Activated CD8-positive, alpha-beta memory T cell treated with anti-CD3 and anti-CD28 coated beads for 1 hour (primary cell): ENCODE measurements at places on chromosomes 2 and 18.

GRCh38 chr2:28696261-28696660 is 55.4 kb upstream of the PPP1CB start:
- DNase-seq = no peak

DNA sequence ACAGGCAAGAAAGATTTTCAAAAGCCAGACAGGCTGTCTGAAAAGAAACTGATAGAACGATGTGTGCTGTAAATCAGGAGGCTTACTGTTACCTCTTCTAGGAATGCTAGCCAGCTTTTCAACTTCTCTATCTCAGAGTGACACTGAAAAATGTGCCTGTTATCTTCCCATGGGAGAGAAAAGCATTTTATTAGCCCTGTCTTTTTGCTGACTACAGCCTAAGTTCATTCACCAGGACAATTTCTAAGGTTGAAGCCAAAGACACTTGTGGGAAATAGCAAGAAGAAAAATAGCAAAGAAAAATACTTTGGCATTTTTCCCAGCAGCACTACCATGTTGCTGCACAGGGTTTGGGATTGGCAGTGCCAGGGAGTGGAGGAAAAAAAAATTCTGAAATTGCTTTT is 34.0 kb downstream of the ABCB11 start:
- DNase-seq = no peak

DNA sequence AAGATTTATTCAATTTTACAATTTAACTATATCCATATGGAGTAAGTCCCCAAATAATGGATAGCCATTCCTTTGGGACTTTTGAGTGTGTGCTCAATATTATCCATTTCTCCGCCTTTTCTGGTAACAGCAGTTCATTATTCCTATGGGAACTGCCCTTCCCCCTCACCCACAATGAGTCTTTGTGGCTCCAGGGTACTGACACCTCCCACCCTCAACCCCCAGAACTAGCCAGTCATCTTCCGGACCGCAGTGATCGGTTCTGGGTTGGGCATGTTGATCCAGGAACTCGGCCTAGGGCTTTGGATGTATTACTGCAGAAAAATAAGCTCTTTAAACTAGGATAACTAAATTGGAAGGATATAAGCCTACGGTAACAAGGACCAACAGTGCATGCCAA is 45.4 kb upstream of the CCDC150 start:
- DNase-seq = no peak

DNA sequence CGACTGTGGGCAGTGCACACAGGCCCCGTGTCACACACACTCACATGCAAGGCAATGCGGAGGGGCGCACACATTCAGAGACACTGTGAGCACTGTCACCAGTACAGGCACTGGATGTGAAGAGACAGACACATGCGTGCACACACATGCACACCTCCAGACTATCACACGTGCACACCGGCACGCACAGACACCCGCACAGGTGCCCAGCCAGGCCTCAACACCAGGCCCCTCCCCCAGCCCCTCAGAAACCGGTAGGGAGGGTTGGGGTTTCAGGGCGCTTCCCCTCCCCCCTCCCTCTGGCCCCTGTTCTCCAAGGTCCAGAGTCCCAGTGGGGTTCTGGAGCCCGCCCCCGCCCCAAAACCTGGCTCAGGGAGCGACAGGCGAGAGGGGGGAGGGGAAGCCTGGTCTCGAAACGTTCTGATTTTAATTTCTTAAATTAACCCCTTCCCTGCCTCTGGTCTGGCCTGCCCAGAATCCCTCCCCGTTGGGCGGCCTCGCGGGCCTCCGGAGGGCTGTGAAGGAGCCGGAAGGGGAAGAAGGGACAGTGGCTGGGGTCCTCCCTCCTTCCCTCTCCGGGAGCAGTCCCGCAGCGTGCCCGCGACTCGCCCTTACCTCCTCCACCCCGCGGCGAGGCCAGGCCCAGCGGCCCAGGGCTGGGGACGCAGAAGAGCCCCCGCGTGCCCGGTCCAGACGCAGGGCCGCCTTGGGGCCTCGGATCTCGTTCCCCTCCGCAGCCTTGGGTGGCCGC is 558 bp downstream of the FBXO41 start:
- DNase-seq = no peak
